Hypothalamus (tissue), 51 donors: ENCODE measurements at places on chromosomes 4 and X.

GRCh38 chr4:17326756-17327155 is 185.1 kb downstream of the QDPR start:
- no peak for DNase-seq

- no peak for DNase-seq
These were observed 85.7 kb downstream of the POU3F4 start for GRCh38 chrX:83593634-83594294.

DNA sequence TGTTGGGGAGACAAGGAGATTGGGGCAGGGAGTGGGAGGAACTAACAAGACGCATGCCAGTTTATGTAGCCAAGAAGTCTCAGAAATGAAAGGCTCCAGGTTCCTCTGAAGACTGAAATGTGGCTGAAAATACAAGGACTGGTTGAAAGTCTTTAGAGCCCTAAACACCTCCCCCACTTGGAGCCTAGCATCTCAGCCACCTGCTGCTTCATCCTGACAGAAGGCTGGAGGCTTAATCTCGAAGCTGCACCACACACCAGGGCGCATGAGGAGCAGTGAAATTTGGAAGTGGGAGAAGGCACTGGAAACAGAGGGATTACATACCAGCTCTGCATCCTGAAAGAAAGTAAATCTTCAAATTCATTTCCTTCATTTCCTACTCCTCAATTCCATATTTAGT is 160.7 kb upstream of the FTHL17 start:
- no peak for DNase-seq

GRCh38 chr4:64200001-64200555 is 209.2 kb downstream of the TECRL start:
- no peak for DNase-seq

GRCh38 chr4:87500092-87500462 is 29.1 kb downstream of the SPARCL1 start:
- DNase-seq: no peak

DNA sequence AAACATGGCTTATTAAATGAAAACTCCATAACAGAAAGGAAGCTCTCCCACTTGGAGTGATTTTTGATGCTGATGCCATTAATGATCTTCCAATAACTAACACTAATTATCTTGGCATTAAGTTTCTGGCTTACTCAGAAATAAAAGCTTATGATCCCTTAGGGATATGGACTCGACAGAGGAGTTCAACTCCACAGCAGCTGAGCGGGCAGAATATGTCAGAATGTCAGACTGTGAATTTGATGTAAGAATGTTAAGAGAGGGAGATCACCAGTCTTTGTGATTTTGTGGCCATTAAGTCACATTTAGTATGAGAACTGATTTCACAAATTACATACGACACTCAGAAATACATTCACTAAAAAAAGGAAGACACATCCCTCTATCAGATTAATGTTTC is 2244.0 kb downstream of the ARAP2 start:
- no peak for DNase-seq

DNA sequence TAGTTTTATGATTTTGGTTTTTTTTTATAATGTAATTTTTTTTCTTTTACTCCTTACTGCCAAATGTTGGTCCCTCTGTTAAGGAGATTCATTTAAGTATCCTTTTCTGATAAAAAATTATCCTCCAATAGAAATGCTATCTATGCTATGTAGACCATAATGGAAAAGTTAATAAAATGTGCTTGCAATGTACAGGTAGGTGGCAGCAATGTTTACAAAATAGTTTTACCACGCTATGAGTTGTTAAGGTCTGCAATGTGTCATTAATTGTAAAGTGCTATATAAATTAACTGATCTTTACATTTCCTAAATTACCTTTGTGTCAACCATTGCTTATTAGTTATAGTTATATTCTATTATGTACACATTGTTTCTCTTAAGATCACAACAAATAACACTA is 3.8 kb upstream of the CENPC start:
- DNase-seq: no peak

GRCh38 chr4:3783693-3784306 is 17.6 kb downstream of the ADRA2C start:
- DNase-seq: no peak

- DNase-seq: no peak
These were observed 88.5 kb downstream of the MTMR1 start for GRCh38 chrX:150781677-150782076.

GRCh38 chr4:116066711-116067245 is 953.4 kb upstream of the NDST4 start:
- no peak for DNase-seq

GRCh38 chr4:120995266-120996010 is 72.9 kb upstream of the PRDM5 start:
- DNase-seq: no peak

DNA sequence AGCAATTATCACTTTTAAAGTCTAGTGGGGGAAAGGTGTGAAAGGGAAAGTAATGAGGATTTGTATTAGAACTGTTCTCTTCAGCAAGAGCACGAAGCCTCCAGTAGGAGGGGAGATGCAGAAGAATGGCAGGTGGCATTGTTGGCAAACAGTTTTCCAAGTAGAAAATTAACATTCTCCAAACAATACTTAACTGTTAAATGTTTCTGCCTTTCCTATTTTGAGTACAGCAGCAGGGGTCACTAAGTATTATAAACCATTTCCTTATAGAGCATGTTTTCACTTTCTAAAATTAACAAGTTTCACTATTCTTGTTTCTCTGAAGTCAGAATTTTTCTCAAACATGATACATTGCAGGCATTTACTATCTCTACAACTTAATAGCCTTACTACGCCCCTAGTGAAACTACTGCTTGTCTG is 58.7 kb downstream of the LEF1 start:
- no peak for DNase-seq

GRCh38 chrX:151873096-151873495 is 39.6 kb upstream of the MAGEA4 start:
- DNase-seq: no peak

DNA sequence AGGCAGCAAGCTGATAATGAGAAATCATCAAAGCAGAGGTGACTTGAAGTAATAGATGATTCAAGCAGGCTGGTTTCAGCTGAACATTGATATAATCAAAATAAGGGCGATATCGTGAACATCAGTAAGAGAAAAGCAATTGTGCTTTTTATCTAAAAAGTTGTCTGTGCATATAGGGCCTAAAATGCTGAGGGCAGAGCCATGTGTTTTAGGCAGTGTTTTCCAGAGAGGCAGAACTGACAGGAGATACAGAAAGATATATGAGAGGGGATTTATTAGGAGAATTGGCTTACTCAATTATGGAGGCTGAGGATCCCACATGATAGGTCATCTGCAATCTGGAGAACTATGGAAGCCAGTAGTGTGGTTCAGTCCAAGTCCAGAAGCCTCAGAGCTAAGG is 136.5 kb upstream of the NPY2R start:
- no peak for DNase-seq
